ENCODE measurements at places on chromosomes 7 and 10.

DNA sequence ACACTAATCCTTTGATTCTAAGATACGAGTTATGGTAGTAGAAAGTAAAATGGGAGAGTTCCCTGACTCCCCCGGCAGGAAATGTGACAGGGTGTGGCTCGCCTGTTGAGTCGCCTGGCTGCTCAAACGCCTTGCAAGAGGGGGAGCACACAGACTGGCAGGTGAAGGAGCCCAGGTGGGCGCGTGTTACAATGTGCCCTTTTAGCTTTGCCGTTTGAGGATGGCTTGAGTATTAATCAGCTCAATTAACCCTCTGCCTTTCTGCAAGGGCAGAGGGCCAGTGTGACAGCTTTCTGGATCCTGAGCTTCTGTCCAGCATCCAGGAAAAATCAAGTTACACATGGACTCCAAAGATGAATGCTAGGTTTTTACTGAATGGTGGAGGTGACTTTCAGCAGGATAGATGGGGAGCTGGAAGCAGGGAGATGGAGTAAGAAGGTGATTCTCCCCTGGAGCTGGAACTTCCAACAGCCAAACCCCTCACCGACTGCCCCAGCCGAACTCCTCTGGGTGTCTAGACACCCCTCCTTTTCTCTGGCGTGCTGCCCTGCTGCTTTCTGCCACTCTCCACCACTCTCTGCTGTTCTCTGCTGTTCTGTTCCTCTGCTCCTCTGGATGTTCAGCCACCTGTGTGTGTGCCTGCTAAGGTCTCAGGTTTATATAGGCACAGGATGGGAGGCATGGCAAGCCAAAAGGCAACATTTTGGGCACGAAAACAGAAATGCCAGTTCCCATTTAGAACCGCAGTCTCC, 548.8 kb upstream of the KCND2 start:
- DNase-seq, result no peak

DNA sequence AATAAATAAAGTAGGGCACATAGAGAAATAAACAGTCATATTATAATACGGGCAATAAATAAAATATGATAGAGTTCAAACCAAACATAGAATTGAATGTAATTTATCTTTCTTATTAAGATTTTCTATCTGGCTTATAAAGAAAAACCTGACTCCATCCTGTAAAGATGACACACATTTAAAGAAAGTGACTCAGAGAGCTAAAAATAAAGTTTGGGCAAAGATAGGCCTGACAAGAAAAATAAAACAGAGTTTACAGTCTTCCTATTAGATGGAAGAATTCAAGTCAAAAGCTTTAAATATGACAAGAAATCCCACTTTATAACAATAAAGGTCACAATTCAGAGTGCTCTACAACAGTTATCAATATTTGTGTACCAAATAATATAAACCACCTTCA, 580.6 kb downstream of the PHTF2 start:
- no peak for DNase-seq

GRCh38 chr7:142925413-142925812, 8.1 kb downstream of the TRPV5 start:
- no peak for DNase-seq

DNA sequence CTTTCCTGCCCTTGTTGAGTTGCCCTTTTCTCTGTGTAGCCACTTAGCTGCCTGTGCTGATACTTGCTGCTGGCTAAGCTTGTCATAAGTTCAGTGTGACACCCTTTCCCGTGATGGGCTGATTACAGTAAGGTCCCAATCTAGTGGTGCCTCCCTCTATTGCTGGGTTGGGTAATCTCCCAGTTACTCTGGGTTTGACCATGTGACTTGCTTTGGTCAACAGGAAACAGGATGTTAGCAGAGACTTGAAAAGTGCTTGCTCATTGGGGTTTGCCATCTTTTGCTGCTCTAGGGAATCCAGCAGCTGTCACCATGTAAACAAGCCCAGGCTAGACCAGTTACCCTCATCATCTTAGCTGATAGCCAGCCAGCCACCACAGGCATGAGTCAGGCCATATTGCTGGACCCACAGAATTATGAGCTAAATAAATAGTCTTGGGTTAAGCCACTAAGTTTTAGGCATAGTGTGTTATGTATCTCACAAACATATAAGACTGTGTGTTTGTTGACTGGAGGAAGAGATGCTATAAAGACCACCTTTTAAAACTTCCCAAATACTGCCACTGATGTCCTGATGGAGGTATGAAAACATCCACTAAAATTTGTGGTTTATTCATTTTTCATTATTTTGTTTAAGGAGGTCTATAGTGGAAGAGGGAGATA, 4.0 kb upstream of the LEP start:
- DNase-seq, result no peak

DNA sequence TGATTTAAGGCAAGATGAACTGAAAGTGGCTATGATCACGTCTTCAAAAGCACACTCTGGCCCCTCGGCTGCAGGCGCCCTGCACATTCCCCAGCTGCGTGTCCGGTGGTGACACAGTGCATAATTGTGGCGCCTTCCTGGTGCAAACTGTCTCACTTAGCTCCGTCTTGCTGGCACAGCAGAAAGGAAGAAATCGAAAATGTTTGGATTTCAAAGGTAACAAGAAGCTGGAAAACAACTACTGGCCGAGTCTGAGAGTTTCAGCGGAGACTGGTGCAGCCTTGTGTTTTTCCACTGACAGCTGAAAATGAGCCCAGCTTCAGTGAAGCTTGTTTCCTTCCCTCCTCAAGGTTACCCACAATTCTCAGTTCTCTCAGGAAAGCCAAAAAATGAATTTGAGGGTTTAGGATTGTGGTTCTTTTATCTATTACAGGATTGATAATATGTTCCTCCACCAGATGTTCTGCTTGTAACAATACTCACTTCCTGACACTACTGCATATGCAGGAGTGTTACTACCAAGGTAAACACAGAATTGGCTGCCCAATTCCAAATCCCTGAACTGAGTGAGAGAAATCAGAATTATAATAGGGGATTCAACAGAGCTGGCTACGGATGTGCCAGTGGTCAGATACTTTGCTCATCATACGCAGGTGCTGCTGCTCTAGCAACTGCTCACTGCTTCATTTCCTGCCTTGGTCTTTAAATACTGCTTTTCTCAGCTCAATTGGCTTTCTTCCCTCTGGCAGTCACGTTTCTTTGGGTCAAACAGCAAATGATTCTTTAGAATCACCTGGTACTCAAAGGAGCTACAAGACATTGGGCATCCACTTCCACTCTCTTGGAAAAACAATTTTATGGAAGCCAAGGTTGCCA, 63.7 kb downstream of the TRUB1 start:
- DNase-seq, result no peak

DNA sequence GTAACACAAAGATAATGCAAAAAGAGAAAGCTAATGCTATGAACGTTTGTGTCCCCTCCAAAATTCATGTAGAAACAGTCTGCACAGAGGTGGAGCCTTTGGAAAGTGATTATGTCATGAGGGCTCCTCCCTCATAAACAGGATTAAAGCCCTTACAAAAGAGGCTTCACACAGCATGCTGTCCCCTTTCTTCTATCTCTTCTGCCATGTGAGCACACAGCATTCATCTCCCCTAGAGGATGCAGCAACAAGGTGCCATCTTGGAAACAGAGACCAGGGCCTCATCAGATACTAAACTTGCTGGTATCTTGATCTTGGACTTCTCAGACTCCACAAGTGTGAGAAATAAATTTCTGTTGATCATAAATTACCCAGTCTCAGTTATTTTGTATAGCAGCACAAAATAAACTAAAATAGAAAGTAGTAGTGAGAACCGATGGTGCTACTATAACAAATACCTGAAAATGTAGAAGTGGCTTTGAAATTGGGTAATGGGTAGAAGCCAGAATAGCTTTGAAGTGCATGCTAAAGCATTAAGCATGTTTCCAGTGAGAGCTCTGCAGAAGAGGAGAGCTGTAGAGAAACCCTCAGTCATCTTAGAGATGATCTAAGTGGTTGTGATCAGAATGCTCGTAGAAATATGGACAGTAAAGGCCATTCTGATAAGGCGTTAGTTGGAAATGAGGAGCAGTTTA, 108.7 kb downstream of the DNAJC1 start:
- DNase-seq, result no peak

GRCh38 chr7:3495954-3496353, 194.9 kb downstream of the SDK1 start:
- no peak for DNase-seq

DNA sequence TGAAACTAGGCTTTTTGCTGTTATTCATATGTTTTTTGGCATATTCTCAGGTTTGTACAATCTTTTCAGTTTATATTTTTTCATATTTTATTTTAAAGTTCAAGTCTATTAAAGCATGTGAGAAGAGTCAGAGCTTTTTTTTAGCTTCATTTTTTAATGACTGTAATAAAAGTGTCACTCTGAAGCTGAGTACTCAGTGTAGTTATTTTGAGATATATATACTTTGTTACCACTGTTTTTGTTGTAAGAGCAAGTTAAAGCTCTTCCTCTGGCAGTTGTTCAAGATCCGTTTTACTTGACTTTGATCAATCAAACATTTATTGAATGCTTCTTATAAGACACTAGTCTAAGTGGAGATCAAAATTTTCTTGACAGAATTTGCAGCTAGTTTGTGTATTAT, 37.5 kb downstream of the CASD1 start:
- DNase-seq, result peak; percentile 13

DNA sequence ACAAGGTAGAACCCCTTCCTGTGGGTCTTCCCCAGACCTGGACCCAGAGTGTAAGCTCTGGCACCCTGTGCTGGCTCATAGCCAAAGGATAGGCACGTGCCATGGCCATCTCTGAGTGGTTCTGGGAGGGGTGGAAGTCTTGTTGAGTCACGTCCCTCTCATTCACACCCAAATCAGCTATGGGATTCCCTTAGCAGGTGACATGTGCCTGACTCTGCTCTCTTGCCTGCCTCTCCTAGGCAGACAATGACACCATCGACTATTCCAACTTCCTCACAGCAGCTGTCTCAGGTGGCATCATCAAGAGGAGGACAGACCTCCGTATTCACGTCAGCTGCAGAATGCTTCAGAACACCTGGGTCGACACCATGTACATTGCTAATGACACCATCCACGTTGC, 59.8 kb downstream of the C10orf120 start:
- no peak for DNase-seq
